ENCODE measurements at places on chromosomes 12 and 14.
A peak's percentile ranks its signal among the peaks of the same experiment; 100 is the strongest.

GRCh38 chr12:58268069-58268468 lies 326.7 kb downstream of the ATP23 start:
- DNase-seq, result no peak

- no peak for DNase-seq
Measured at GRCh38 chr14:100608064-100608463, 20.8 kb upstream of the BEGAIN start.

DNA sequence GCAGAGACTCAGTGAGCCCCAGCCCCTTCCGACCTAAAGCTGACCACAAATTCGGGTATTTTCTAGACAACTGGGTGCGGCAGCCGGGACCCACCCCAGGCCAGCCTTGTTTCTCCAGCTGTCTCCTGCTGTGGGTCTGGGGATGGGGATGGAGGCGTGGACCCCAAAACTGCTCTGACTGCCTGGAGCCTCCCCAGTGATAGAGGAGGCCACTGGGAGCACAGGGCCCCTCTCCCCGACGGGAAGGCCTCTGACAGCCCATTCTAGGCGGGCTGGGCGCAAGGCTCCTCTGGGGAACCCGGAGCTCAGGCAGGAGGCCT lies 38.2 kb upstream of the TDRD9 start:
- no peak for DNase-seq

DNA sequence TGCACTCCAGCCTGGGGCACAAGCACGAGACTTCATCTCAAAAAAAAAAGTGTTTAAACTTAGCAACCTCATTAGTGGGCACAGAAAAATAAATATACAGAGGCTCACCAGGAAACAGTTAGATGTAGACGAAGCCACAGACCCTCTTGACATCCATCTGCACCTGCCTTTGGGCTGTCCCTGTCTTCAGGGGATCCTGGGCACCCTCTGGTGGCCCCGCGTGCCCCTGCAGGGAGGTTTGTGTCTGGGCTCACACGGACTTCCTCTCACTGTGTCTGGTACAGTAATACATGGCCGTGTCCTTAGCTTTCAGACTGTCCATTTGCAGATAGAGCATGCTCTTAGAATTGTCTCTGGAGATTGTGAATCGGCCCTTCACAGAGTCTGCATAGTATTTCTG lies 916.5 kb downstream of the TMEM121 start:
- DNase-seq, result no peak

DNA sequence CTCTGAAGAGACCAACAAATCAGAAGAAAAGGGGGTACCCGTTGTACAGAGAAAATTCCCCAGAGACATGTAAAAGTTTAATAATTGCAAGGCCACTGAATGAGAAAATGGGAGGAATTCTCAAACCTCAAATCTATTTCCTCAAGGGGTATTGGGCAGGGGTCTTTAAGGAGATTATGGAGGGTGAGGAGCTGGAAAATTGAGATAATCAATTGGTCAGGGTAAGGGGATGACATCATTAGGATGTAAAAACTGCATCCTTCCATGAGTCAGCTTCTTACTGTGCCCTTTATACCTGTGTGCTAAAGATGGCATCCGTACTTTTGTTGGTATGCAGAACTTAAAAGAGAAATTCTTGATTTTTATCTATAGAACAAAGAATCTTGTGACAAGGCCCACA lies 641.5 kb downstream of the LRFN5 start:
- no peak for DNase-seq

GRCh38 chr12:96070670-96071279 lies 35.4 kb upstream of the LTA4H start:
- no peak for DNase-seq

GRCh38 chr12:59182191-59182590 lies 261.9 kb upstream of the LRIG3 start:
- no peak for DNase-seq

- DNase-seq, result no peak
Measured at GRCh38 chr12:48958049-48958388, 732 bp upstream of the ARF3 start.

- DNase-seq, result no peak
Measured at GRCh38 chr12:80196419-80196818, 97.1 kb downstream of the OTOGL start.

GRCh38 chr12:1322821-1323220 lies 271.6 kb downstream of the FBXL14 start:
- DNase-seq, result no peak

DNA sequence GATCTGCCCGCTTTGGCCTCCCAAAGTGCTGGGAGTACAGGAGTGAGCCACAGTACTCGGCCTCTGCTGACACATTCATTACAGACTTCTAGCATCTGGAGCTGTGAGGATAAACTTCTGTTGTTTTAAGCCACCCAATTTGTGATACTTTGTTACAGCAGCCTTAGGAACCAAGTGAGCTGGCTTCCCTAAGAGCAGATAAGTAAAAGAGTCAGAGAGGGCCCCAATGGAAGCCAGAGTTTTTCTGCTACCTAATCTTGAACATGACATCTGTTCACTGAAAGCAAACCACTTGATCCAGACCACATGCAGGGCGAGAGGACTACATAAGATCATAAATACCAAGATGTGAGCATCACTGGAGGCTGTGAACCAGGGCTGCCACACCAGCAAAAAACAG lies 3.7 kb upstream of the MAPKAPK5 start:
- DNase-seq, result no peak

DNA sequence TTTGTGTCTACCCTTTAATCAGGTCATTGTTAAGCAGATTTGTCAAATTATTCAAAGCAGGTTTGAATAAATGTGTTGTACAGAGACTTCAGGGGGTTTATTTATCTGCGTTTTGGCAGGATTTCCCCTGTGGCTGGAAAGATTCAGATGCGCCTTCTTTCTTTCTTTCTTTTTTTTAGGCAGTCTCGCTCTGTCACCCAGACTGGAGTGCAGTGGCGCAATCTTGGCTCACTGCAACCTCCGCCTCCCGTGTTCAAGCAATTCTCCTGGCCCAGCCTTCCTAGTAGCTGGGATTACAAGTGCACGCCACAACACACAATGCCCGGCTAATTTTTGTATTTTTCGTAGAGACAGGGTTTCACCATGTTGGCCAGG lies 6.3 kb upstream of the NANOGNB start:
- no peak for DNase-seq

DNA sequence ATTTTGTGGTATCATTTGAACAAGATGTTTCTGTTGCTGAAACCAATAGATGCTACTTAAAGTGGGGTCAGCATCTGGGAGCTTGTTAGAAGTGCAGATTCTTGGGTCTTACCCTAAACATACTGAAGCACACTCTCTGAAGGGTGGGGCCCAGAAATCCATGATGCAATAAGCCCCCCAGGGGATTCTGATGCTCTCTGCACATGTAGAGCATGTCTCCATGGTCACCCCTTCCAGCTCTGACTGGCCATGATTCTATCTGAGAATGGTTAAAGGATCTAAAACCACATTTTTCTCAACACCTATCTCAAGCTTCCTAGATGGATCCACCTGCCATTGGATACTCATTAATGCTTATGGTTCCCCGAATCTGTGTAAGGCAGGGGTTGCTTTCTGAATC lies 20.4 kb downstream of the JDP2 start:
- no peak for DNase-seq

DNA sequence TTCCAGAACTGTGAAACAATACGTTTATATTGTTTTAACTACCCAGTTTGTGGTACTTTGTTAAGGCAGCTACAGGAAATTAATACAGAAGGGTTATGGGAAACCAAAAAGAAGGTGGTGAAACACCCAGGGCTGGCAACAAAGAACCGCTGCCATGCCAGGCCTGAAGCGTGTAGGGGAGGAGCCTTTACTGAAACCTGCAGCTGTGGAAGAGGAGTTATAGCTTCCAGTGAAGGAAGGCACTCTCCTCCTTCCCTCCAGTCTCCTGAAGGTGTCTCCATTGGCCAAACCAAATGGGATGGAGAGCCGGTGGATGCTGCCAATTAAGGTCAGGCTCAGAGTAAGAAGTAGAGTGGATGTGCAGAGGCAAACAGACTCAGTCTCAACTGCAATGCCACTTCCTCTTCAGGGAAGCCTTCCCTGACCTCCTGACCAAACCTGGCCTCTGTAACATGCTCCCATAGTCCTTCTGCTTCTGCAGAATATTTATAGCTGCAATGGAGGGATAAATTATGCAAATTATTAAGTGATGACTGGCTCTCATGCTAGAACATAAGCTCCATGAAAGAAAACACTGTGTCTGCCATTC lies 168.3 kb downstream of the DAD1 start:
- no peak for DNase-seq

GRCh38 chr12:116360579-116361413 lies 83.3 kb upstream of the MED13L start:
- DNase-seq, result peak; percentile 40

- no peak for DNase-seq
Measured at GRCh38 chr12:101763246-101763931, 24.1 kb upstream of the SYCP3 start.

DNA sequence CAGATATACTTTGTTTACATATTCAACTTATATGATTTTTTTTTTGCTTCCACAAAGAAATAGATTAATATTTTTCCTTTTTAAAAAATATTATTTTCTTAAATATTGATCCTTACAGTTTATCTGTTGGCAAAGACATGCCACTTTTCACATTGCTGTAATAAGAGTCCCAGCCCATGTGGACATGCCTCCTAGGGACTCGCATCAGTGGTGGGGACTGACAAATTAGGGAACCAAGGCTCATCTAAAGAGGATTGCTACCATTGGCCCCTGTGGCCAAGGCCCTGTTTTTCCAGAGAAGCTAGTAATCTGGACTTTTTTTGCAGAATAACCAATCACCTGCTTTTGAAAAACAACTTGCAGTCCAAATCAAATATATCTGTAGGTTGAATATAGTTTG lies 27.8 kb upstream of the BMAL2 start:
- DNase-seq, result no peak

GRCh38 chr12:5730962-5731361 lies 214.1 kb downstream of the ANO2 start:
- DNase-seq, result no peak

- DNase-seq, result no peak
Measured at GRCh38 chr12:130158754-130159059, 3.6 kb upstream of the FZD10 start.

DNA sequence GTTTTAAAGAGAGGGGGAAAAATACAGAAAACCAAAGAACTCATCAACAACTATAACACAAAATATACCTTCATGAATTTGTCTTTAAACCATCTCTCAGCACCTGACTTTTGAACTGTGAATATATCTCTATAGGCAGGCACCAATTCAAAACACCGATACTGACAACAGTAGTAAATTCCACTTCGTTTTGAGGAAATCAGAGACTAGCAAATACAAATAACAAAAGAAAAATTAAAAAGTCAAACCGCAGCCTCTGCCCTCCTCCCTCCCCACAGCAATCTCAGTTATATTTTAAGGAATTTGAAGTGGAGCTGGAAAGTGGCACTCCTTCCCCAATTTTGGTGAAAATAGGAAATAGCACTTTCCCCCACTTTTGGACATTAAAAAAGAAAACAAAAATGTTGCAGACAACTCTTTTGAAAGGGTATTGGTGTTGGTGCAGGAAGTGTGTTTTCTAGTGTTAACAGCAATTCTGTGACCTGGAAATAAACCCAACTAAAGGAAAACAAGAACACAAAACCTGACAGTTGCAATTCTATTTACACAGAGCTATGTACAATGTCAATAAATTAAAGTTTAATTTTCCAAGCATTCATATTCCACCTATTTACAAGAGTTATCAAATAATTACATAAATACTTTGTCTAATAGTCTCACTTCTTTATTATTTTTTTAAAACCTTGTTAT lies 13.5 kb downstream of the TBX3 start:
- no peak for DNase-seq

- no peak for DNase-seq
Measured at GRCh38 chr14:27228053-27228452, 630.2 kb upstream of the NOVA1 start.

DNA sequence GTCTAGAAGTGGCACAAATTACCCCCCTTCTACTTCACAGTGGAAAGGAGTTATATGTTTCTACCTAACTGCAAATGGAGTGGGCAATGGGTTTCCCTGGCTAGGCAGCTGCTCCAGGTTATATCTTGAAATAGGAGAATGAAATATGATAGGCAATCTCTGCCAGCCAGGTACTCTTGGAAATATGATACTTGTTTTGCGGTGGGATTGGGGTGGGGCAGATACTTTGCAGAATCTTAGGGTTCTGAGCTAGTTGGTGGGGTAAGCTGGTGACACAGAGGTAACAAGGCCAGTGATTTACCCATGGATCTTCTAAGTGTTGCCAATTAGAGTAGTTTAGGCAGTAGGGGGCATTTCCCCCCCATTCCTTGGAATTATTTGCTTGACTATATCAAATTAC lies 140.1 kb downstream of the ATP23 start:
- no peak for DNase-seq

DNA sequence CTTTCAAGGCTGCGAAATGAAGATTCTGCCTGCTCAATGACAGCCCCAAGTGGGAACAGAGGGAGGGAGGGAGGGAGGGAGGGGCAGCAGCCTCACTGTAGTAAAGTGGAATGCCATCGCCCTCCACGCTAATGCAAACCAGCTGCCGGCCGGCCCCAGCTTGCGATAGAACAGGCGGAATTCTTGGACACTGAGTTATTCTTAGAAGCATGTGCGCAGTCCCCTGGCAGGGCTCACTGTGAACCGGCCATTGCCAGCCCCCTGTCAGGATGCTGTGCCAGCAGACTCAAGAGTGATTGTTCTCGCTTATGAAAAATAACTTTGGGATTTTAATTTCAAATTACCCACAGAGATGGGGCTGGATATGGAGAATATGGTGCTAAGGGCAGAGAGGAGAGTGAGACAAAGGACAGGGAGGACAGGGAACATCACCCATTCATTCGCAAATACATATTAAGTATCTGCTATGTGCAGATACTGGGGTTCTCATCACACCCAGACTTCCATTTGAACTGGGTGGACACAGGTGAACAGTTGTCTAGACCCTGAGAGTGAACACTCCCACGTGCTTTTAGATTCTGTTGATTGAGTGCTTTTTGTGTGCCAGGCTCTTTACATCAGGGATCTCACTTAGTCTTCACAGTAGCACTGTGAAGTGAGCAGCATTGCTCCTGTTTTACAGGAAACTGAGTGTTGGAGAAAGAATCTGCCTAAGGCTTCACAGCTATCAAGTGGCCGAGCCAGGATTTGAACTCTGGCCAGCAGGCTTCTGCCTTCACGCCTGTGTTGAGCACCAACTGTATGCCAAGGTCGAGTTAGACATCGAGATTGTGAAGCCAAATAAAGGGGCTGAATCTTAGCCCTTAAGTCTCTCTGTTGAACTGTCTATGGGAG lies 192.9 kb downstream of the C12orf75 start:
- no peak for DNase-seq

GRCh38 chr12:120801146-120801545 lies 75.5 kb downstream of the ACADS start:
- no peak for DNase-seq

GRCh38 chr14:30779210-30779609 lies 95.1 kb upstream of the COCH start:
- no peak for DNase-seq

GRCh38 chr12:51200806-51201205 lies 17.1 kb downstream of the POU6F1 start:
- DNase-seq, result no peak

Measured in activated CD8-positive, alpha-beta T cell treated with anti-CD3 and anti-CD28 coated beads, Interleukin-2, amount 10 ng/mL, durations not matched to agents 7 days and 5 days (primary cell).